ENCODE measurements at places on chromosomes 7 and 10.

GRCh38 chr10:50946991-50947781 is 61.8 kb upstream of the A1CF start:
- no peak for DNase-seq

DNA sequence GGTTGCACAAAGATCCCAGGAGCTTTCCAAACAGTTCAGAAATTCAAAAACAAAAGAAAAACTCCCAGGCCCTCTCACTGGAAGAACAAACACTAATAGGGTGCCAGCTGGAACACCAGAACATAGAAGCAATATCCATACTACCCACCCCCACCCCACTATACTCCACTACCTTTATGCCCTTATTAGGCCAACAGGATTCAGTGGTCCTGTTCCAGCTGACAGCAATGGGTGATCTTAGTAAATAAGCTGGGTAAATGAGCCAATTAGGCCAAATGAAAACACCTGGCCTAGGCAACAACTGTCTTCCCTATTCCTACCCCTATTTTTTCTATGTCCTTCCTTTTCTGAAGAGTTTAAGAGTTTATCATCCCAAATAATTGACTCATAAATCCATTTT is 11.7 kb downstream of the NOC3L start:
- DNase-seq, result no peak

GRCh38 chr7:42790196-42790595 is 121.7 kb downstream of the C7orf25 start:
- no peak for DNase-seq

GRCh38 chr7:120052884-120053382 is 220.0 kb upstream of the KCND2 start:
- DNase-seq, result no peak

- DNase-seq, result no peak
Measured at GRCh38 chr7:1109581-1110310, 21.8 kb downstream of the GPER1 start.

GRCh38 chr10:70809726-70810125 is 6.0 kb upstream of the SGPL1 start:
- DNase-seq, result no peak

- DNase-seq, result peak; percentile 73
Measured at GRCh38 chr10:95363303-95363912, 72.6 kb upstream of the PDLIM1 start.

DNA sequence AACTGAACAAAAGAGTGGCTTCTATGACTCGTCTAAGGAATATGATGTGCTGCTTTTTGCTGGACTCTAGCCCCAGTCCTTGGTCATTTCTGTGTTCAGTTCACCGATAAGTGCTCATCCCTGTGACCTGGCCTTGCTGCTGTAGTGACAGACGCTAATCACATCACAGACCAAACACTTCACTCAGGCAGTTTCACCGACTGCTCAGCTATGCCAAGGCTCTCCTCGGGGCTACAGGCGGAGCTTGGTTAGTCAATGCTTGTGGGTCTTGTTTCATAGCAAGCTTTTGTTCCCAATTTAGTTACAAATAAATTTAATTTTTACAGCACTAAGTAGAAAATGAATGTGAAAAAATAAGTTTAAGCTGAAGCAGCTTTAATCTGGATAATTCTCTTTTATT is 190.8 kb upstream of the PRKCQ start:
- no peak for DNase-seq

GRCh38 chr10:78876449-78876848 is 192.3 kb upstream of the ZMIZ1 start:
- DNase-seq, result peak; percentile 35

DNA sequence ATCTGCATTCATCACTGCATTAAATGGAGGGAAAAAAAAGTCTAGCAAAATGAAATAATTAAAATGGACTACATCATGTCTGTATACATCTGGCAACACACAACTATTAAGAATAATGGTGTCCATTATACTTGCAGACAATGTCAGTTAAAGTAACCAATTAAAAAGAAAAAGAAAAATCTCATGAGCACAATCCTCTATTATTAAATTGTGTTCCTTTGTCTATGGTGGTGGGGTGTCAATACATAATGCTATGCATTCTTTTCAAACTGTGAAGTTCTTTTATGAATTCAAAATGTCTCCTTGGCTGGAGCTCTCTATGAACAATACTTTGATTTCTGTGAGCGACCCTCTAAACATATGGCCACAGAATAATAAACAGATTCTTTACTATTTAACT is 63.5 kb downstream of the NRP1 start:
- no peak for DNase-seq

- no peak for DNase-seq
Measured at GRCh38 chr10:59829601-59830000, 76.3 kb upstream of the MRLN start.

- DNase-seq, result no peak
Measured at GRCh38 chr10:8389630-8390029, 335.1 kb downstream of the GATA3 start.
